Activated CD8-positive, alpha-beta memory T cell treated with anti-CD3 and anti-CD28 coated beads for 1 hour (primary cell): ENCODE measurements at places on chromosomes 11 and 22.

DNA sequence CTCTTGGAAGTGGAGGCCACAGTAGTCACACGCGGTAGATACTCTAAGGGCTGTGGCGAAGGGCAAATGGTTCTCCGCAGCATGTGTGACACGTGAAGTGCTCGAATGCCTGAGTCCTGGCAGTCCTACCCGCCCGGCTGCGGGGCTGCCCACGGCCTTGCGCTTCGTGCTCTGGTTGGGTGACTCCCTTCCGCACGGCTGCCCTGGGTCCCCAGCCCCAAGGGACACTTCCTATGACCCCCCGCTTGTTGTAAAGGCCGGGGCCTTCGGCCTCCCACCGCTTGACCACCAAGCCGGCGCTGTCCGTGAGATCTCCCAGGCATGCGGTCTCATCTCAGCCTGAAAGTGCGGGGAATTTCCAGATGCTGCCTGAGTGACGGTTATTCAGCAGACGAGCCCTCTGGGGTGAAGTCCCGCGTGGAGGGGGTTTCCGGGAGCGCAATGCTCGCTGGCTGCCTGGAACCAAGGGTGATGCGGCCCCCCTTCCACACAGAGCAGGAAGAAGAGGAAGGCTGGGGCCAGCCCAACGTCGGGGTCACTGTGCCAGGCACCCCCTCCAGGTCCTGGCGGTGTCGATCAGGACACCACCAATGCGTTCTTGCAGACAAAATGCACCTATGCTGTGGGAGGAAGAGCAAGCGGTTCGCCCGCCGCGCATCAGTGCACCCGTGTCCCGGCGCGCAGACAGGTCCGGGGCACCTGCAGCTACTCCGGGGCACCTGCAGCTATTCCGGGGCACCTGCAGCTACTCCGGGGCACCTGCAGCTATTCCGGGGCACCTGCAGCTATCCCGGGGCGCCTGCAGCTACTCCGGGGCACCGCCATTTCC, 171.2 kb downstream of the OPCML start:
- DNase-seq: no peak

DNA sequence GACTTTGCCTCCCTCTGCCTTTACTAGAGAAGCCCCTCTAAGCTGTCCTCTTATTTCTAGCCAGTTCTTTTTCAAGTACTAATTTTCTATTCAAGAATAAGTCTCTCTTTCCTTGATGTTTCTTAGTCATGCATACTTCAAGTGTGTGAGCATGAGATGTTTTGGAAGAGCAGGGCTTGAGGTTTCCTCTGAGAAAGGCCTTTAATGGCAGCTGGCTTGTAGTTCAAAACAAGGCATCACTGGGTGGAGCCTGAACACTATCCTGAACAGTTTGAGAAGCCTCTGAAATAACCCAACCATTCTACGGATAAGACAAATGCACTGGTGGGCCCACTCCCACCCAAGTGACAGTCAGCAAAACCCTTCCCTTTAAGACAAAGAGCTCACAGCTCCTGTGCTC, 37.6 kb downstream of the CLDN25 start:
- no peak for DNase-seq

DNA sequence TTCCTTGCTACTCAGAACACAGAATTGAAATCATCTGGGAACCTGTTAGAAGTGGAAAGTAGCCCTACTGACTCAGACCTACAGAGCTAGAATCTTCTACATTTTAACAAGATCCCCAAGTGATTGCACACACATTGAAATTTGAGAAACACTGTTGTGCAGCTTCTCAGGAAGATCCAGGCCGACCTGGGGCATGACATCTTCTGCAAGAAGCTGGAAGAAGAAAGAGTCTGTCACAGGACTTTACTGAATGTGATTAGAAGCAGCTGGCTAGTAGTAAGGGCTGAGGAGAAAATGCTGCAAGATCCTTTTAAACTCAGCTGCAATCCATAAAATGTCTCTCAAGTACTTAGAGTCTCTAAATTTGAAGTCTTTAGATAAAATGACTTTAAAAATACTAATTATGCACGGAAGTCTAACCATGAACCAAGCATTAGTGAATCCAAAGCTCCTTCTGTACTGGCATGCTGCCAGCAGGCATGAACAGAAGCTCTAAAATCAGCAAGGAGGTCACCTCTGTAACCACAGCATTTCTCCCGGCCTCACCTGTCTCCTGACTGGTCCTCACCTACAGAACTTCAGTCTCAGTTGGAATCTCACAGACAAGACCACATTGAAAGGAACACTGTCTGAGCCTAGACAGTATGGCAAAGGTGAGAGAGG, 85.0 kb downstream of the SERGEF start:
- no peak for DNase-seq

DNA sequence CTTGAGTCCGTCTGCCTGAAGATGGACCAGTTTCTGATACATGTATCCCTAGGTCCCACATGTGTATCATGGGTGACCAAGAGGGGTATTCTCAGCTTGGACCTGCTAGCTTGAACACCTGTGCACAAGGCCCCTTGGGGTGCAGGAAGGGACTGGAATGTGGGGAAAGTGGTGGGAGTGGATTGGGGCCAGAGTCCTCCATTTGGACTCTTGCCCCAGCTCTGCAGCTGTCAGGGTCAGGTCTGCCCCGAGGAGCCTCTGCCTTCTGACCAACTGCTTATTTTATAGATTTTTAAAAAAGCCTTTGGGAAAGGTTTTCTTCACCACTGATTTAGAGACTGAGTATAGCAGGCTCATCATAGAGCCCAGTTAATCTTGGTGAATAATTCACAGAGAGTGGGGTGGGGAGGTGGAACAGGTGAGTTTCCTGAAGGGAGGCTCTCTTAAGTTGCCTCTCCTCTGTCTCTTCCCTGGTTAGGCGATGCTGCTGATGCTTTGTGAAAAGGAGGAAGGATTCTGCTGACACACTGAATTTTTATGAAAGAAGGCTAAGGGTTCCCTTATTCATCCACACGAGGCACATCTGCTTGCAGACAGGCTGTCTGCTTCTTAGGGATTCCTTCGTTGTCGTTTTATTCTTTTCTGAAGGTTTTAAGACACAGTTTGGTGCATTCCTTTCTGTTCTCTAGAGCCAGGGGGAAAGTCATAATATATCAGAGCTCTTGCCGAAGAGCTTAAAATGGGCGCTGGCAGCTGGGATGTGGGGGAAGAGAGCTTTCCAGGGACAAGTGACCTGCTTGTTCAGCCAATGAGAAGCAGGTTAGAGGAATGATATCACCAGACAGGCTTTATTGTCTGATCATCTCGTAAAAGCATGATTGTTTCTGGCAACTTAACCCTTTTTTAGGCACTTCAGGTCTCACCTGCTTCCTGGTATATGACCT, 19.9 kb downstream of the TRIM44 start:
- no peak for DNase-seq

- DNase-seq: no peak
Observed at GRCh38 chr11:79663017-79663416, 222.2 kb upstream of the TENM4 start.

GRCh38 chr11:102800767-102801166, 2.8 kb upstream of the MMP1 start:
- no peak for DNase-seq

DNA sequence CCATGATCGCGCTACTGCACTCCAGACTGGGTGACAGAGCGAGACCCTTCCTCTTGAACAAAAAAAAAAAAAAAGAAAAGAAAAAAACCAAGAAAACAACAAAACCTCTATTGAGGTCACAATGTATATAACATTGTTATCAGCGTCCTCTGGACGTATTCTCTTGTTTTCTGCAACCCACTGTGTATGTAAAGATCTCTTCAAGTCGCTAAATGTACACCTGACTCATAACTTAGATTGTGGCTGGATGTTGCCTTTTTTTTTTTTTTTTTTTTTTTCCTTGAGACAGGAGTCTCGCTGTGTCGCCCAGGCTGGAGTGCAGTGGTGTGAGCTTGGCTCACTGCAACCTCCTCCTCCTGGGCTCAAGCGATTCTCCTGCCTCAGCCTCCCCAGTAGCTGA, 1.4 kb upstream of the YPEL1 start:
- DNase-seq: no peak

GRCh38 chr11:84901991-84902390, 725.2 kb downstream of the DLG2 start:
- no peak for DNase-seq
